ENCODE measurements at places on chromosomes 7 and 10.

DNA sequence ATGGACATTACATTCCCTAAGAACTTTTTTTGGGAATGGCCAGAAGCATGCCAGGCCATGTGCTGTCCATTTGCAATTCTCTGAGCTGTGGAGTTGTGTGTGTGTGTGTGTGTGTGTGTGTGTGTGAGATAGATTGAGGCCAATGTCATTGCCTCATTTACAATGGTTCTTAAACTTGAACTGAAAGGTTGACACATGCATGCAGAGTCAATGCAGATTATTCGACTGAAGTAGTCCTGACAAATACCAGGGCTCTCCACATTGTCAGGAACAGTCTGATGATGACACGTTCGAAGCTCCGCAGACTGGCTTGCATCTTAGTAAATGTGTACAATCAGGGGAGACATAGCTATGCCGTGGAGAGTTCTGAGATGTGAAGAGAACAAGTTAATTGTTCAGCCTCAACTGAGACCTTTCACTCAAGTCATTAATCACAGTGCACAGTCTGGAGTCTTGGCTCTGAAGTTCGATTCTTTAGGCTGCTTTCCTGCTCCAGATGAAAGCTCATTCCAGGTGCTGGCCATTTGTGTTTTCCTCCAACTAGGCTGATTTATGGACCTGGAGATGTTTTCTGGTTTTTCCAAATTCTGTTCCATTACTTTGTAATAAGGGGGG is 921.9 kb downstream of the LRMDA start:
- no peak for DNase-seq

GRCh38 chr10:97676770-97677581 is 10.1 kb downstream of the AVPI1 start:
- DNase-seq, result peak; percentile 36

DNA sequence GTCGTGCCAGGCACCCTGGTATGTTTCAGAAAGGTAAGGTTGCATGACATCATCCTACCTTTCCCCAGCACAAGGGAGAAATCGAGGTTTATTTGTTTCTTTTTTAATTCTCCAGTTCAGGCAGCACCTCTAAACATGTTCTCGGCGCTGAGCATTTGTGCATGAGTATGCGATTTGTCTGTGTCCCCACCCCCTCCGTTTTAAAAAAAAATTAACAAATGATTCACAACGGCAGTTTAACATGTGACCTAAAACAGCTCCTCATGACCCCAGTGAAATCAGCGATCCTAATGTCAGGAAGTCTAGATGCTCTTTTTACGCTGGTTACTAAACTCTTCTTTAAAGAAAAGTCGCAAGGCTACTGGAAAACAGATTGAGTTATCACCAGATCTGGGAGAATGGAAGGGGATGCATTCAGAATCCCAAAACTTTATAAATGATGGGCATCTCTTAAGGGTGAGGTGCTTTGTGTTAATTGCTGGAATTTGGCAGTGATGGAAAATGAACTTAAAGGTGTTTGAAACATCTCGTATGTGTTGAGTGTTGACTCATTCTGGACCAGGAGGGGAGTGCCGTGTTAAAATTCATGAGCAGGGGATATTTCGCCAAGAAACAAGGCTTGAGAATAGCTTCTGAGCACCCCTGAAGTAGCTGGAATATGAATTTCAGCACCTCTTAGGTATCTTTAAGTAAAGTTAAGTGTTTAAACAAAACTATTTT is 106.8 kb upstream of the PDCD4 start:
- DNase-seq, result no peak

- no peak for DNase-seq
Measured at GRCh38 chr7:31688372-31688771, 1.4 kb downstream of the PPP1R17 start.

- DNase-seq, result no peak
Measured at GRCh38 chr7:26493737-26494428, 202.2 kb downstream of the SNX10 start.

DNA sequence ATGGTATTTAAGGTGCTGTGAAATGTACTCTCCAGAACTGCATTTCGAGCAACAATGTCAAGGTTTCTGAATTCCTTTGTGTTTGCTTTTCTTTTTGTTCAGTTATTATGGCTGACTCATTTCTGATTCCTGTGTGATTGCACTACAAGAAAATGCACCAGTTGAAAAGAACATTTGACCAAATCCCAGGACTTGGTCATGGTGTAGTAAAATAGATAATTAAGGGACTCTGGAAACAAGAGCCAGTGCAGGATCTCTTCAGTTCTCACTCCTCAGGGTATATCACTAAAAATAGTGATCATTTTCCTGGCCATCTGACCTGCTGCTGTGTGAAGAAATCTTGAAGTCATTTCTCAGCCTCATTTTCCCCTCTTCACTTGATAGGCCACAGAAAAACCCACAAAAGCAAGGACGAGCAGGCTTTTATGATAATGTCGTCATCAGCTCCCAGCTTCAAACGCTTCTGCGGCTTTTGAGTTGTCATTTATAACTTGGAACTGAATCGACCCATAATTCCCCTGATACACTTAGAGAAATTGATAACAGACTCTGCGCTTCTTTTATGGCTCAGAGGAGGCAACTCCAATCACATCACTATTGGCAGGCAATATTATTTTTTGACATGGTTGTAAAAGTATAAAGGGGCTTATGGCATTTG is 274.7 kb downstream of the HDAC9 start:
- no peak for DNase-seq

GRCh38 chr7:34362621-34363020 is 295.4 kb upstream of the NPSR1 start:
- DNase-seq, result no peak

DNA sequence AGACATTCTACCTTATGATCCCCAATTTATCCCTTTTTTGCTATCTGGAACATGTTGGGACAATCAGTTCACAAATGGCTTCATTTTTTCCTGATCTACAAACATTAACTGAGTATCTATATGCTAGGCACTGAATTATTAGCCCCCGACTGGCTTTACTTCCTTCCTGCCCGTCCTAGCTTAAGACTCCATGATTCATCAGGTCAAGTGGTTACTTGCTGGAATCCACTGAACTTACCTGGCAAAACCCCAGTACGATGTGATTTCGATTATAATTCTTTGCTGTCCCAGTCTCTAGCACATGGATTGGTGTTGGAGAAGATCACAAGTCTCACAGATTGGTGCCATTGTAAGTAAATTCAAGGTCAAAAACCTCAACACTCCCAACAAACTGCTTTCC is 77.1 kb downstream of the ORC5 start:
- no peak for DNase-seq

DNA sequence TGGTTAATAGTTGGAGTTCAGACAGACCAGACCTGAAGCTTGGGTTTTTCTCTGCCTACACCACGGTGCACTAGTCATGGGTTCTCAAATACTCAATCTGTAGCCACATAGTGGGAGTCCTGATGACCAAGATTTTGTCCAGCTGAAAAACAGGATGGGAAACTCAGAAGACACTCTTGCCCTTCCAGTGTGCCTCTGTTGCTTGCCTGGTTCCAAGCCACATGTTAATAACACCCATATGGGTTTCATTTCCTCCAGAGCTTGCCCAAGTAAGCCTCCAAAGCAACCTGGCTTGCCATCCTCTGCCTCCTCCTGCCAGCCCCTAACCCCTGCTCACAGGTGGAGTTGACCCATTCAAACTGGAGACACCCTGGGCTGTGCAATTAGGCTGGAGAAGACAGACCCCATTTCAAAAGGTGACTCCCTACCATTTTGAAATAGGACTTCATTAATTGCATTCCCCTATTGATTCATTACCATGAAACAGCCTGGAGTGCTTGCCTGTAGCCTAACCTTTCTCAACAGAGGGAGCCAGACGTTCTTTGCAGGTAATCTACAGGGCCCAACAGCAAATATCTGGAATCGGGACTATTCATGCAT is 108.0 kb upstream of the HABP2 start:
- no peak for DNase-seq

DNA sequence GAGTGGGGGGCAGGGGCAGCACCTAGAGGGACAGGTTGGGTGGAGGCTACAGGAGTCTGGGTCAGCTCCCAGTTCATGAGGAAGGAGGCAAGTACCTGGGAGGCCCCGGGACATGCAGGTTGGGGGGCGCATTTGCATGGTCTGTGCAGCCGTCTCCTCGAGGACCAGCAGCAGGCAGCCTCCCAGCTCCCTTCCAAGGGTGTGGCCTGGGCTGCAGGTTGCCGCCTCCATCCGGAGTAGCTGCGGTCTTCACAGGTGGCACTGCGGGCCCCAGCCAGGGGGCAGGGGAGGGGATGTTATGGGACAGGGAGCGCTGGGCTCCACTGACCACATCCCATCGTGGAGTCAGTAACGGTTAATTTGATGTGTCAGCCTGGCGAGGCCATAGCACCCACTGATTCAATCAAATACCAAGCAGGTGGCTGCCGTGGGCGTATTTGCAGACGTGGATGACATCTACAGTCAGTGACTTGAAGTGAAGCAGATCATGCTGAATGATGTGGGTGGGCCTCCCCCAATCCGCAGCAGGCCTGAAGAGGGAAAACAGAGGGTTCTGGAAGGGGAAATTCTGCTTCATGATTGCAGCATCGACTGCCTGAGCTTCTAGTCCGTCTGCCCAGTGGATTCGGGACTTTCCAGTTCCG is 81.6 kb downstream of the PRKAG2 start:
- DNase-seq, result peak; percentile 55

DNA sequence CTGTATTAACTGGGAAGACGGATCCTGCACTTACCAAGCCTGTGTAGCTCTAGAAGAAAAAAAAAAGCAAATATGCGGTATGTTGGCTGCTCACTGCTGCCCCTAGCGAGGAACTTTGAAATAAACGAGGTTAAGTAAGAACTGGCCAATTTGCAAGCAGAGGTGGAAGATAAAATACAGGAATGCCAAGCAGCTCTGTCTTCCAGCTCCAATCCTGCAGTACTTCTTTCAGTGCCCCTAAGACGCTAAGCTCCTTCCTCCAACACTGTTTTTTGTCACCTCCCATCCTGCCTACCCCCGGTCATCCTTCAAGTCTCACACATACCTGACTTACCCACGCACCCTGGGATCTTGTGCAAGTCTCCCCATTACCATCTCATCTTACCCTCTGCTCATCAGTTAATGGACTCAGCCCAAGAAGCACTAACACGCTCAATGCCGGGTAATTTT is 809 bp downstream of the C10orf143 start:
- DNase-seq, result peak; percentile 39

DNA sequence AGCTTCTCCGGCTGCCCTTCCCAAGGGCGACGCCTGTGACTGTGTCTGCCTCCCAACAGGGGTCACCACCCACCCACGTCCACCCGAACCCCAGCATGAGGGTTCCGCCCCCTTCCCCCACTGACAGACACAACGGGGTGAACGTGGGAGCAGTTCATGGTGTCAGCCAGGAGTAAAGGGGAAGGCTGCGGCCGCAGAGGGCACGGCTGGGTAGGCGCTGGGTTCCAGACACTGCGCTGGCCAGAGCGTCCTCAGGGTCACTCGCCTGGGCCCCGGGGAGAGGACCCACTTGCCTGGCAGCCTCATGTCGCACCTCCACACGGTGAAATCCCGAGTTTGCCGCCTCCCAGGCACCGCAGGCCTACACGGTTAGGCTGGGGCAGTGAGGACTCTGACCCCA is 21.1 kb downstream of the INTS1 start:
- DNase-seq, result no peak

DNA sequence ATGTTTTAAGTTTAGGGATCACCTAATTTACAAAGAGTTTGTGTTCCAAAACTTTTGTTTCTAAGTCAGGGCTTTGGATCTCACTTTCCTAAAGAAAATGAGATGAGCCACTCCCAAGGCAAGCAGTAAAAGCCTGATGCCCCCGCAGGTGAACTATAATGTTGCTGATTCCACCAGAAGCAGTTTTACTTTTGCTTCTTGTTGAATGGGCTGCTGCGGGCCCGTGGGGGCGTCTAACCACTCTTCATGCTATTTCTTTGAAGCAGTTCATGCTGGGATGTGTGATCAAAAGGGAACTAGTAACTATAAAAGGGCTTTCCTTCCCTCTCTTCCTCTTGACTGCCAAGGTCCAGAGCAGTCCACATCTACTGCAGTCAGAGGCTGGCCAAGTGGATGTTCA is 118.7 kb upstream of the NEBL start:
- no peak for DNase-seq

DNA sequence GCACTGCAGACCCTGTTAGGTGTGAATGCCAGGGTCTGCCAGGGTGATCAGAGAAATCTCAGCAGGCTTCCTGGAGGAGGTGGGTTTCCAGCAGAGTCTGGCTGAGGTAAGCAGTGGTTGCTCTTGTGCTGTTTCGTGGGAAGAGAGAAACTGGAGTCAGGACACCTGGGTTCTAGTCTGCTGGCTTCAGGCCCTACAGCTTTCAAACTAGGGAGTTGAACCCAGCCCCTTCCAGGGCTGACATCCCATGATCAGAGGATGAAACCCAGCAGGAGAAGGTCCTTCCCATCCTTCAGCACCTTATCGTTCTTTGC is 116.8 kb downstream of the CDH23 start:
- no peak for DNase-seq

DNA sequence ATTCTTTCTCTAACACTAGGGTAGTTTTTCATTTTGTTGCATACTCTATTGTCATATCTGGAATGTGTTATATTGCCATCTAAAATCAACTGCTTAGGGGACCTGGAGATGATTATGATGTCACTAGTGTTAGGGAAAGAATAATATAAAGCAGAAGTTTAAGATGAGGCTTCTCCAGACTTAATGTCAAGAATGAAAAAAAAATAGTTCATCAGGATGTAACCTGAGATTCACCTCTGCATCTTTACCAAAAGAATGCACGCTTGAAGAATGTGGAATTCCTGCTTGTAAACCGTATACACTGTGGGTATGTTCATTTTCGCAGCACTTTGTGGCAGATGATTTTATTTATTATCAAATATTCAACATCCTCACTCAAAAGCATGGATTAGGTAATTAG is 184.6 kb downstream of the ST7 start:
- DNase-seq, result no peak

DNA sequence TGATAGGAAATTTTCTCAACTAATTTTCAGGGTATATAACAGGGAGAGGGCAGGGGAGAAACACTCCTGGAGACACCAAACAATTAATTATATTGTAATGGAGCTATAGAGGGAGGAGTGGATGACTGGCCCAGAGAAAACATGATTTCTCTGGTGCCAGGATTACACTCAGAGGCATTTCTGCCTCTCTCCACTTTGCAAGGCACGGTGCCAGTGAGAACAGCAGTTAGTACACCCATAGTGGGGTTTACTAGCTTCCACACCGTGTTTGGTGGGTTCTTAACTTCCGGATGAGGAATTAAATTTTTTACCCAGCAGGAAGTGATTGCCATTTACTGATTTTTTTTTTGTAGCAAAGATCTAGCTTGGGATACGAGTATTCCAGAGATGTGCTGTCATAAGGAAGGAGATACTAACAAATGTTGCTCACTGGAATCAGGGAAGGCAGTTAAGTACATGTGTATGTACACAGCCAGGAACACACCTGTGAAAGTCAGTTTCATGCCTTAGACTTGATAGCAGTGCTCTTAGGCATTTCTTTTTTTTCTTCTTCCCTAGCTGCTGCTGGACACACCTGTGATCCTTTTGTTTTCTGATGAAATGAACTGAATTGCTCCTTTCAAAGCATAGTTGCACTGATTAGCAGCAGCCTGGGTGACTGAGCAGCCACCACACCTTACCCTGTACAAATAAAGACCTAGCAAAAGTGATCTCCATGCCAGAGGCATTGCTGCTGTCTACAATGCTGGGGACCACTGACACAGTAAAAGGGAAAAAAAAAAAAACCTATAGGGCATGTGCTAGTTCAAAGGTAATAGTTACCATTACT is 58.1 kb downstream of the POLL start:
- no peak for DNase-seq

Data from stimulated activated CD4-positive, alpha-beta T cell treated with anti-CD3 and anti-CD28 coated beads, TNF-alpha, amount 100 ng/mL, for 1 hour (primary cell).